ENCODE measurements at places on chromosomes 6 and 20.

DNA sequence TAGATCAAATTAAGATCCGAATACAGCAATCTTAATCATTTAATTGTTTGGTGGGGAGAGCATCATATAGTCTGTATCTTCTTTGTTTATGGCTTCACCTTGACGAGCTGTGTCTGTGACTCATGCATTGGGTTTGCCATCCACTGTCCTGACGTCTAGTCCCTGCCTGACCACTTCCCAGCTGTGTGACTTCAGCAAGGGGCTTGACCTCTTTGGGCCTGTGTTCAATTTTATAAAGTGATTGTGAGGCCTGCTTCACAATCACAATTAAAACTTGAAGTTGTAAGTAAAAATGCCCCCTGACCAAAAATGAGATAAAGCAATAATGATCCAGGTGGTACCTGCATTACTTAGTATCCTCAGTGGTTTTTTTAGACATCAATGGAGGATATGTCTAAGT is 209.2 kb downstream of the ZNF217 start:
- DNase-seq, result no peak

- DNase-seq, result no peak
These were observed 131.6 kb upstream of the TOP1 start for GRCh38 chr20:40896814-40897700.

- DNase-seq, result no peak
These were observed 203.8 kb downstream of the TMEM242 start for GRCh38 chr6:157119502-157120027.

GRCh38 chr6:168192901-168193815 is 114.1 kb upstream of the FRMD1 start:
- DNase-seq, result no peak

- DNase-seq, result no peak
These were observed 318.7 kb downstream of the DOK5 start for GRCh38 chr20:54794110-54794509.

DNA sequence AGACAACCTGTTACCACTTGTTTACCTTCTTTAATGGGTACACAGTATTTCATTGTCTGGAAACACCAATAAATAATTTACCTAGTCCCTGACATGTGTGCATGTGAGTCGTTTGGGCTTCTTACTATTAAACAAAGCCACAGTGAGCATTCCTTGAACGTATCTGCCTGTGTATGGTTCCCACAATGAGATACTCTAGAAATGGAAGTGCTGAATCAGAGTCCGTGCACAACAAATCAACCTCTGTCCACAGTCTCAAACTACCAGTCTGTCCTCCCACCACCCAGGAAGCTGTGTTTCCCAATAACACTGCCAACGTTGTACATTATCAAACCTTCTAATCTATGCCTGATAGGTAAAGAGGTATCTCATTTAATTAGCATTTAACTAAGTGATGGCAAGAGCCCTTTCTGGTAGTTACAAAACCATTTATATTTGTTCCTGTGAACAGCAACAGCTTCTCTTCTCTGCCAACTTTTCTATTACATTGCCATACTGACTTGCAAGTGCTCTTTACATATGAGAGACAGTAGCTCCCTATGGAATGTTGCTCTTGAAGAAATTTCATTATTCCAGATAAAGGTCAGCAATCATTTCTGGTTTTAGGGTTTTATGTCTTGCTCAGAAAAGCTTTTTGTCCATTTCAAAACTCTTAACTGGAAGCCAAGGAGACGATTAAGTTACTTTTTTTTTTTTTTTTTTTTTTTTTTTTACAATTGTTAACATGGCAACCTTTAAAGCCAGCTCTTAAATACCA is 14.7 kb downstream of the JAG1 start:
- no peak for DNase-seq

DNA sequence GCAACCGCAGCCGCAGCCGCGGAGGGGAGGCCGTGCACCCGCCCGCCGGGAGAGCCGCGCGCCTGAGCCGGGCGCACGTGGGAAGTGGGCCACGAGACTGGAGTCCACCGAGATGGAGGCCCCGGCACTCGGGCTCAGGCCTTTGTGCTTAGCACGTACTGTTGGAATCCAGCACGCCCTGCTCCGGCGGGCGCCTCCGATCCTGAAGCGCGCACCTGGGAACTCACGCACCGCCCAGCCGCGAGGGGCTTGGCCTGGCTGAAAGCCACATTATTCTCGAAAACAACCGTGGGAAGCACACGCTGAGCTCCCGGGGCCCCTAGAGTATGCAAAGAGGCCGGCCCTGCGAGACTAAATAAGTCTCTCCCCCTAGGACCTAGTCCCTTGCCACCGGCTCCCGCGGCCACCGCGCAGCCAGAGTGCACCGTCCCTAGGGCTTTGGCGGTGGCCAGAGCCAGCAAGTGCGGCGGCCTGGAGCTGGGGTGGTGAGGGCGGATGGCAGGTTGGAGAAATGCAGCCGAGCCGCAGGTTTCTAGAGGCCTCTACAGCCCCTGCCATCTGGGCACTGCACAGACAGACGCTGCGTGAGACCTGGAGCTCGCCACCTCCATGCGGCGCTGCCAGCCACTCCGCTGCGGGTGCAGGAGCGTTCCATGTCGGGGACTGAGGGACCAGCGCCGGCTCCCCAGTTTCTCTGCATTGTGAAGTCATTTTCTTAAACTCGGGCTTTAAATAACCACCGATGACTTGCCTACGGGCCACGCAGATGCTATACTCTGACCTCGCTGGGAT is 42.0 kb upstream of the LY86 start:
- peak; percentile 7 for DNase-seq

- DNase-seq, result no peak
These were observed 101.5 kb downstream of the POPDC3 start for GRCh38 chr6:105078386-105078708.

GRCh38 chr20:32360333-32360634 is 2.2 kb downstream of the ASXL1 start:
- DNase-seq, result no peak

- DNase-seq, result no peak
These were observed 108.5 kb upstream of the MAP7 start for GRCh38 chr6:136658711-136659110.

- DNase-seq, result no peak
These were observed 50.5 kb downstream of the HNF4A start for GRCh38 chr20:44405785-44406571.

DNA sequence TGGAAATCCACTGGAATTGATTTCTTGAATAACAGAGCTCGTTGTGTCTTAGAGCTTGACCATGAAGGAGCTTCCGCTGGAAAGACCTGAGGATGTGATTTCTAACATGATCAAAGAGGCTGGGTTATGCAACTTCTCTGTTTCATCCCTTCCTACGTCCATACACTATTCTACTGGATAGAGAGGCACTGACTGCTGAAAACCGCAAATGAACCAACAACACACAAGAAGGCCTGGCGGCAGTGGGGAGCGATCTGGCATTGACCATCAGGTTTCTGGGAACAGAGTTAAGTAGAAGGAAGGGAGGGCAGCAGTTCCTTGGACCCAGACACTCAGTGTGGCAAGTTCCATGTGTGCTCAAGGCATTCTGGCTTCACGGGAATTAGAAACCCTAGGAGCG is 13.3 kb downstream of the LRRN4 start:
- no peak for DNase-seq

DNA sequence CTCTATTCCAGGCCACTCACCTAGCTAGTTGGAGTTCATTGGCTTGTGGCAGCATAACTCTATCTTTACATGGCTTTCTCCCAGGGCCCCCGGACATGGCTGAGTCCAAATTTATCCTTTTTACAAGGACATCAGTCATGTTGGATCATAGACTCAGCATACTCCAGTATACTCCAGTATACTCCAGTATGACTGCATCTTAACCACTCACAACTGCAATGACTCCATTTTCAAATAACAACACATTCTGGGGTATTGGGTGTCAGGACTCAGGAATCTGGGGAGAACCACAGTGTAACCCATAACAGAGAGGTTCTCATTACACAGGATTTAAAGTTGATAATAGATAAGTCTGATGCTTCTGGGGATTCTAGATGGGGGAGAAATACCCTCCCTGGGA is 53.8 kb upstream of the TSHZ2 start:
- DNase-seq, result no peak

DNA sequence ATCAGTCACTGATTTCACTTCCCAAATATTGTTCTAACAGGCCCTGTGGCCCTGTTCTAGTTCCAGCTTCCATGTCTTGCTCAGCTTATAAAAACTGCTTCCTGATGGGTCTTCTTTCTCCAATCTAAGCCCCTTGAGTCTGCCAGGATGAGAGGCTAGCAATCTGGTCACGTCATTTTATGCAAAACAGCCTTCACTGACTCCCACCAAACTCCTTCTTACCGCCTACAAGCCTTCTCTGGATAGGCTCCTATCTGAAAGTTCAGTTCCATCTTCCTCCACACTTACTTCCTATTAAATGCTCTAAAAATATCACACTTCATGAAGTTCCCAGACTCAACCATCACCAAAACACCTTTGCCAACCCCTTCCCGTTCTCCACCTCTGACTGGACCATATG is 15.5 kb downstream of the CRNKL1 start:
- no peak for DNase-seq

DNA sequence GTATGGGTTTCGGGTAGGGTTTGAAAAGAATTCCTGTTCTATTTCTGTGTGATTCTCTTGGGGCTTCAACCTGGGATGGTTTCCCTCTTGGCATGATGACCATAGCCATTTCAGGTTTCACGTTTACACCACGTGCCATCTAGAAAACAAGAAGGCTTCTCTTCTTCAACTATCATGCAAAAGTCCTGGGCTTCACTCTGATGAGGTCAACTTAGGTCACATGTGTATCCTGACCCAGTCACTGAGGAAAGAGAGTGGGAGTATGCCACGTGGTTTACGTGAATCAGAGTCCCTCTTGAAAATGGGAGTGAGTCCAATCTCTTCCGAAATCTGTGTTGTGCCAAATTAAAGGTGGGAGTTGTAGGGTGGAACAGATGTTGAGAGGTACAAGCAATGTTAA is 141.3 kb upstream of the INSM1 start:
- no peak for DNase-seq

DNA sequence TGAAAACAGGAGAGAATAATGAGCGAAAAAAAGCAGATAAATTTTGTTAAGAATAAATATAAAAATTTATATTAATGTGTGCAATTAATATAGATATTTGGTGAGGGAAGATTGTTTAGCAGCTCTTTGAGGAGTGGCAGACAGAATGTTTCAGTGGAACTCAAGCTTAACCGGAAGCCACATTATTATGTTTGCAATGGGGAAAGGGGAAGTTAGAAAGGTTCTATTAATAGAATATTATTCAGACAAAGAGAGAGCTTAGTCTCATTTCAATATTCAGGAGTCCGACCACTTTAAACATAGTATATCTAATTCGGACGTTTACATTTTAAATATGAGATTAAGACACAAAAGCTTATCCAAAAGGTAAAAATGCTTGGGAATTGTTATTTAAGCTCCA is 81.6 kb upstream of the KHDRBS2 start:
- DNase-seq, result no peak

GRCh38 chr6:162670345-162670744 is 57.2 kb downstream of the PRKN start:
- DNase-seq, result no peak

GRCh38 chr6:32083812-32084768 is 25.0 kb downstream of the TNXB start:
- no peak for DNase-seq

- DNase-seq, result no peak
These were observed 78.7 kb upstream of the SAMD5 start for GRCh38 chr6:147429794-147430193.

- no peak for DNase-seq
These were observed 184.3 kb upstream of the PMEPA1 start for GRCh38 chr20:57894096-57894495.

DNA sequence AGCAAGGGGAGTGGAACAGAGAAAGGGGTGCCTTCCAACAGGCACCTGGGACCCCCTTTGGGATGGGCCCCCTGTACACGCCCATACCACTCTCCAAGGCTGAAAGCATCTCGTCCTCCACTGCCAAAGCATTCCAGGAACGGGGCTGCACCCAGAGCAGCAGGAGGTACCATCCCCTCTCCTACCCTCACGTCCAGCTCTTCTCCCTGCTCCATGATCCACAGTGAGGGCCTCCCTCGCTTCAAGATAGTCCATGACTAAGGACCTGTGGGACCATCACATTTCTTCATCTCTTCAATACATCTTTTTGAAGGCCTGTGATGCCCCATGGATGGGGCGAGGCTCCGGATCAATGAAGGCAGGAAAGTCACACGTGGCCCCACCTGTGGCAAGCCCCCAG is 209.9 kb downstream of the ANKRD60 start:
- DNase-seq, result no peak

GRCh38 chr6:43851204-43851865 is 81.3 kb downstream of the VEGFA start:
- no peak for DNase-seq

DNA sequence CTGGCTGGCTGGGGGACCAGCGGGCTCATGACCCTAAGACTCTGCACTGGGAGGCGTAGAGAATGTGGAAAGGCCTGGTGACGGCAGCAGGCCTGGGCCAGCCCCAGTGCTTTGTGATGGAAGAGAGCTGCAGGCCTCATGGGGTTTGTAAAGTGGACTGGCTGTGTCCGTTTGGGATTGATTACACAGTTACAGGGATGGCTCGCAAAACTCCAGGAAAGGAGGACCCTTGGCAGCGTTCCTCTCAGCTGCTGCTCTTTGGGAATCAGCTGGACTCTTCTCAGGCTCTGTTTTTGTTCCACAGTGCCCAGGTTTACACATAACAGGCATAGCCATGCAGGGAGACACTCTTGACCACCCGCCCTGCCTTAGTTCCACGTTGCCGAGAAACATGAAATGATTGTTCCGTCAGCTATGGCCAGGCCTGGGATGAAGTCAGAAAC is 89.0 kb downstream of the SLX4IP start:
- DNase-seq, result no peak

DNA sequence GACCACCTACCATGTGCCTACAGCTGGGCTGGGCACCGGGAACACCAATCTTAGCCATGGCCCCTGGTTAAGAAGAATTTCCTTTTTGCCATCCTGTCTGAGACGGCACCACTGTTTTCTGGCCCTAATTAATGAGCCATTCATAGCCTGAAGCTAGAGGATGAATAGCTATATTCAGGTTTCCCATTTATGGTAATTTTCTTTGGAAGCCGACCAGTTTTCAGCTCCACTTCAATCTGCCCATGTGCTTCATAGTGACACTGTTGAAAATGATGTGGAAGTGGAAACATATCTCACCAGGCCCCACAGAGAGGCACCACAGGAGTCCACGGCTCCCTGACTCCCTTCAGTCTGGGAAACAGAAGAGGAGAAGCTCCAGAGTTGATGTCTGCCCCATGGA is 22.6 kb upstream of the ULBP3 start:
- no peak for DNase-seq

DNA sequence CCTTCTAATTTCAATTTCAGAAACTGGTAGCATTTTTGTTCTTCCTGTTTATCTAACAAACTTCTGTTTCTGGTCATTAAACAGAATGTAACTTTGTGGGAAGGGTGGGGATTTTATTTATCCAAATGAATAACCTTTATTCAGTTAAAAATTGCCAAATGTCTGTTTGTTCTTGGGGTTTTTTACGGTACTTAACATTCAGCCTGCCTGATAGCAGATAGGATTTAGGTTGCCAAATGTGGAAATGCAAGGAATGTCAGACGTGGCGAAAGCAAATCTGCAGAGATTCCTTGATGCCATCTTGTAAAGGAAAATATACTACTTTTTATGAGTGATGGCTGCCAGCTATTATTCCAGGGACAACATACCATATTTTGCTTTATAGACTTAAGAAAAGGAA is 95.7 kb downstream of the LYRM2 start:
- no peak for DNase-seq
